ENCODE measurements at places on chromosomes 13 and 19. TPM values are rescaled to one million over a fixed set of nuclear protein-coding genes. Genes with fewer than 3 reads are reported as not detected.

- no peak for DNase-seq
These were observed 1019.4 kb upstream of the SLC10A2 start for GRCh38 chr13:104085611-104086010.

GRCh38 chr13:114161644-114162532 is 17.2 kb upstream of the CFAP97D2 start:
- no peak for DNase-seq

- no peak for DNase-seq
These were observed 2.3 kb upstream of the C1QTNF9B start for GRCh38 chr13:23899555-23899954.

DNA sequence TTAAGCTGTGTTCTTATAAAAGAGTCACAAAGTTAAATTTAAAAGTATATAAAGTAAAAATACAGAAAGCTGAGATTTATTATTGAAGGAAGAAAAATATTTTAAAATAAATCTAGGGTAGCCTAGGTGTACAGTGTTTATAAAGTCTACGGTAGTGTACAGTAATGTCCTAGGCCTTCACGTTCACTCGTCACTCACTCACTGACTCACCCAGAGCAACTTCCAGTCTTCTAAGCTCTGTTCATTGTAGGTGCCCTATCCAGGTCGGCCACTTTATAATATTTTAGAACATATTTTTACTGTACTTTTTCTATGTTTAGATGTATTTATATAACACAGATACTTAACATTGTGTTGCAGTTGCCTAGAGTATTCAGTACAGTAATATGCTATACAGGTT is 47.4 kb downstream of the NDFIP2 start:
- DNase-seq = no peak

DNA sequence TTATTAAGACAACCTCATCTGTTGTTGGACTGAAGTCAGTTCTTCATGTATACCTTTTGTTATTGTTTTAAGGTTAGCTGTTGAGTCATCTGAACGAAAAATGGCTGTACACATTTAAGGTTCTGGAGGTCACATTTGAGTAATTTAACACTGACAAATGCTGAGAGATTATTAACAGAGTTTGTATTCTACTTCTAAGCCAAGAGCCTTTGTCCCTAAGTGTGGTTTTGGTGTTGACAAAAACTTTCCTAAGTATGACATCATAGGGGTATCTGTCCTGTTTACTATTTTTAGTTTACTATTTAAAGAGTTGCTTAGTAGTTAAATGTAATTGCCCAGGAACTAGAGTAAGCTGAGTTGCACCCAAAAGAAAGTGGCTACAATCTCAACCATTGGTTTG is 71.9 kb downstream of the CDK8 start:
- DNase-seq = no peak

DNA sequence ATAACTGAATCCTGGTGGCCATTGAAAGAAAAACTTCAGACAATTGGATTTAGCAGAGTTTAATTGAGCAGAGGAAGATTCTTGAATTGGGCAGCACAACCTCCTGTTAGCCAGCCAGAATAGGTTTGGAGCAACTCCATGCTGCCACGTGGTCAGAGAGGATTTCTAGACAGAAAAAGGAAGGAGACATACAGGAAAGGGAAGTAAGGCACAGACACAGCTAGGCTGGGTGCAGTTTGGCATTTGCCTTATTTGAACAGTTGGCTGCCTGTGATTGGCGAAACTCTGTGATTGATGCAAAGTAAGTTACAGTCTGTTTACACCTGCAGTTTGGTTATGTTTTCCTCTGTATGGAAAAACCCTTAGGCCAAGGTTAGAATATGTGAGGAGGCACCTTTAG is 85.8 kb upstream of the SPATA13 start:
- DNase-seq = no peak

TMEM91 gene
- total RNA-seq = 9.2 TPM

DNA sequence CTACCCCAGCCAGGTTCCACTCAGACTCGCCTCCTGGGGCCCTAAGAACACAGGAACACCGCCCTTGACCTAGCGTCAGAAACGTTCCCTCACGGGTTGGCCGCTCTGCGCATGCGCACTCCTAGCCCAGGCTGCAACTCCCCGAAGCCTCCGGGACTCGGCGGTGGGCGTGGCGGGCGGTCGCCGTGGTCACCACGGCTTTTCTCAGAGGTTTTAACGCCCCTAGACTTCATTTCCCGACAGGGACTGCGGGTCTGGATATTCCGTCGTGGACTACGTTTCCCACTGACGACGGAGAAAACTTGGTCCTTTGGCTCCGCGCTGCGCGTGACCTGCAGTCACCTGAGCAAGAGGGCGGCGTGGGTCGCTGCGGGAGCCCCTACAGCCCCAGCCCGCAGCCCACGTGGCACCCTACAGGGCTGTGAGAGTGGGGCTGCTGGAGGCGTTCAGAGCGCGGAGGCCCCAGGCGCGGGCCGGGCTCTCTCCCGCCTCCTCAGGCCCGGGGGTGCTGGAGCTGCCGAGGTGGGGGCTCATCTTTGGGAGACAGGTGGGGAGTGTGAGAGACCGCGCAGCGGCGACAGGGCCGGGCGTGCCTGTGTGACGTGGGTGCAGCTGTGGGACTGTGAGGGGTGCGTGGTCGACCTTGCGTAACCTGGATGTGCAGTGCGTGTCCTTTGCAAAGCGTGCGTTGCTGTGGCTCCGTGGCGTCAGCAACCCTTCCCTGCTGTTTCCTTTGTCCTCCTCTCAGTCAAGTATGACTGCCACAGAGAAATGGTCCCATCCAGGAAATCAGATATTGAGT is 38.0 kb upstream of the ZNF573 start:
- peak; percentile 89 for DNase-seq

SAFB gene
- total RNA-seq = 88.2 TPM

LILRA5 gene
- total RNA-seq = not detected

ZNF554 gene
- total RNA-seq = 7.4 TPM

DNA sequence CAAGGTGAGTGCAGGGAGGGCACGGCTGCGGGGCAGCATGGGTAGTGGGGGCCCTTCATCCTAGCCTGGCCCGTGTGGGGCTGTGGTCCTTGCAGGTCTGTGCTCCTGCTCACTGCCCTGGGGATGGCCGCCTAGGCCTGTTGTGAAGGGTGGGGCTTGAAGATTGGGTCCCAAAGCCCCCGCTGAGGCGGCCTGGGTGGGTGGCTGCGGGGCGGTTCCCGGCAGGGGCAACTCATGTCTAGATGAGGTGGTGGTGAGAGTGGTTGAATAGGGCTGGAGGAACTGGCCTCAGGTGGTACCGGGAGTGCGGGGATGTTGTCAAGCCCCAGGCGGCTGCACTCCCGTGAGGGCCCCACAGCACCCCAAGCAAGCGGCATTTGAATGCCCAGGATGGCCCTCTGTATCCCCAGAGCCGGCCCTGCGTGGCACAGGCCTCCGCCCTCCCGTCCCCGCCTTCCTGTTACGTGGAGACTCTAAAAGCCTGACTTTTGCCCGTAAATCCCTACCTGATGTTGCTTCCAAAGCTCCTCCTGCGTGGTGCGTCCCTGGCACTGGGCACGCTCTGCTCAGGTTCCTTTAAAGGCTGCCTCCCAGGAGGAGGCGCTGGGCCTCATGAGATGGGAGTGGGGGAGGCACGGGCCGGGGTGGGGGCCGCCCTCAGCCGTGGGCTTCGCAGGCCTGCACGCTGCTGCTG is 15.0 kb downstream of the SPPL2B start:
- DNase-seq = no peak
